ENCODE measurements at places on chromosomes 7 and 10. TPM values are rescaled to one million over a fixed set of nuclear protein-coding genes. Genes with fewer than 3 reads are reported as not detected.

DNA sequence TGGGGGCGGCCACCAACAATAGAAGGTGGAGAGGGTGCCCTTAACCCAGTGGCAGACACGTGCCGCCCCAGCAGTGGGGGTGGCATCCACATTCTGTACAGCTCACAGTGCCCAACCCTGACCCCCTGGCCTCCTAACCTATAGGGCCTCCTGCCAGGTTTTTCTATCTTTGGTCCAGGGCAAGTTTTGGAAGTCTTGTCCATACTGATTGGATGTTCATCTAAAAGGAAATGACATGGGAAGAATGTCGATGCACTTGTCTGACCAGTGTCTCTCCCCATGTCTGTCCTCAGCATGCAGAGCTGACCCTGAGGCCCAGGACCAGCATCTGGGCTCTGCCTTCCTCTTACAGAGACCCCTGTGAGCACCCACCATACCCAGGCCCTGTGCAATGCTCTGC, 32.3 kb upstream of the ANTXRL start:
- DNase-seq: no peak

DNA sequence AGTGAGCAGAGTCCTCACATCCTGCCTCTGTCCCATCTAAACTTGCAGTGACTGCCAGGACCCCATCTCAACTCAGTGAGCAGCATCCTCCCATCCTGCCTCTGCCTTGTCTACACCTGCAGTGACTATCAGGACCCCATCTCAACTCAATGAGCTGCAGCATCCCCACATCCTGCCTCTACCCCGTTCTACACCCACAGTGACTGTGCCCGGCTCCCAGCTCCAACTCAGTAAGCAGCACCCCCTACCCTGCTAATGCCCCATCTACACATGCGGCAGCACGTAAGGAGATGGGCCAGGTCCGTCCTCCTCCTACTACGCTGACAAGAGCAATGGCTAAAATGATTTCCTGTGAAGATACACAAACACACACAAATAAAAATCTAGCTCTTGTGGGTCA, 65.5 kb downstream of the TNS3 start:
- no peak for DNase-seq

DNA sequence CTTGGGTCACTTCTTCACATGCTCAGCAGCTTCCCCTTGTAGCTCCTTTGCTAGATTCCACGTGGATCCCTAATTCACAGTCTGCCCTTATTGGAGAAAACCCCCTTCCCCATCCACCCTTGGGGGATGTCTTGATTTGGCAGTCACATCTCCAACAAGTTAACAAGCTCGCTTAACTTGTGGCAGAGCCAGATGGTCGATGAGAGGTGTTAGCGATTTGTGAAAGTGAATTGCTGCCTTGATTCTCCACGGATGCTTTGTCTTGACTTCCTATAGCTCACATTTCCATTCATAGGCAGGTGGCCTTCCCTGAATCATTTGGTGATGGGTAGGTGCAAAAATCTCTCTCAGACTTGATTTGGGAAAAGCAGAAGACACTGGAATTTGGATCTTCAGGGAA, 387.9 kb downstream of the TCERG1L start:
- DNase-seq: no peak

GRCh38 chr7:150788474-150789269, 11.5 kb downstream of the TMEM176B start:
- no peak for DNase-seq

DNA sequence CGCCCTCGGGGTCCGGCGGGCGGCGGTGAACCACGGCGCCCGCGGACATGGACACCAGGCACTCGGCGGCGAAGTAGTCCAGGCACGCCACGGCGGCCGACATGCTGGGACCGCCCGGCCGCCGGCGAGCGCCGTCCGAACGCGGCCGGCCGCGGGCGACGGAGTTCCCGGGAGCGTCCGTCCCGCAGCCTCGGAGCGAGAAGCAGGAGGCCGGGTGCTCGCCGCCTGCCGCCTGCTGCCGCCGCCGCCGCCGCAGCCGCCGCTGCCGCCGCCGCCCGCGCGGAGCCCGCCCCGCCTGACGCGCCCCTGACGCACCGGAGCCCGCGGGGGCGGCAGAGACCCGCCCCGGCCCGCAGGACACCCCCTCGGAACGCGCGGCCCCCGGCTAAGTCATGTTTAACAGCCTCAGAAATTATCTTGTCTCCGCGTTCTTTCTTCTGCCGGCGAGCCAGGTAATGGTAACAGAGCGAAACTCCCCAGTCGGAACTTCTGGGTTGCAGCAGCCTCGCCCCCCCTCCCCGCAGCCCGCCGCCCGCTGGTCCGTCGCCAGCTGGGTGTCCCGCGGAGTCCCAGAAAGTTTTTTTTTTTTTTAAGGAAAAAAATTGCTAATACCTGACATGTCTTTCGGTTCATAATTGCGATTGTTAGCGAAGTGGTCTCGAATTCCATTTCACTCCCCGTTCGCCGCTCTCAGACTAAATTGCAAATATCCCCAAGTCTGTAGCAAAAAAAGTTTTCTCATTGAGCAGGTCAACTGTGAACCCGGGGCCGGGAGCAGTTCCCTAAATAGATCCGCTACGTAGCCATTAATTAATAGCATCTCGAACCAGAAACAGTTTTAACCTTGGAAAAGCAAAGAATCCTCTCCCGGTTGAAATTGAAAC, at the start of gene KLF14:
Gene KLF14, minus strand, starts transcription at position 277 of the 884 bp plus-strand sequence. Its CDS starts 174 bp downstream, at position 103.
- DNase-seq: peak; percentile 61

- DNase-seq: no peak
Observed at GRCh38 chr7:54080971-54081370, 461.2 kb upstream of the VSTM2A start.

DNA sequence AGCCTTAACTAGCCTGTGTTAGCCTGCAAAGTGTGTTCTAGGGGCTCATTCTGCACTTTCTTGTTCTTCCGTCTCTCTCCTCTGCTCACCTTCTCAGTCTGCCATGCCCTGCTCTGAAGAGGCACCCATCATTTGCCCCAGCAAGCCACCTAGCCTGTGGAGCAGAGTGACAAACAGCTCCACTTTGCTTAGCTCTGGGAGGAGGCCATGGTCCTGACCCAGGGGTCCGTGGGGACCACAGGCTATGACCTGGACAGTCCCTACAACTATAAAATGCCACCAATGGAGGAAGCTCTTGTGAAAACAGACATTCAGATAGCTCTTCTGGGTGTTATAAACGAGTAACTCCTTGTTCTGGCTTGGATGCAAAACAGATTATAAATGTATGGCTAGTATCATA, 1029.6 kb downstream of the CNTNAP2 start:
- DNase-seq: no peak

- DNase-seq: no peak
Observed at GRCh38 chr10:8778713-8779112, 724.2 kb downstream of the GATA3 start.

GRCh38 chr7:136027160-136027559, 50.0 kb upstream of the MTPN start:
- no peak for DNase-seq

GRCh38 chr10:42836771-42837468, 54.3 kb downstream of the BMS1 start:
- DNase-seq: no peak

GRCh38 chr10:100744987-100745881, at the start of gene PAX2:
Gene PAX2 (plus strand): TSS chr10:100745582. CDS start chr10:100746261, 679 bp downstream.
- no peak for DNase-seq

- DNase-seq: no peak
Observed at GRCh38 chr7:13604178-13604577, 385.3 kb downstream of the ETV1 start.

DNA sequence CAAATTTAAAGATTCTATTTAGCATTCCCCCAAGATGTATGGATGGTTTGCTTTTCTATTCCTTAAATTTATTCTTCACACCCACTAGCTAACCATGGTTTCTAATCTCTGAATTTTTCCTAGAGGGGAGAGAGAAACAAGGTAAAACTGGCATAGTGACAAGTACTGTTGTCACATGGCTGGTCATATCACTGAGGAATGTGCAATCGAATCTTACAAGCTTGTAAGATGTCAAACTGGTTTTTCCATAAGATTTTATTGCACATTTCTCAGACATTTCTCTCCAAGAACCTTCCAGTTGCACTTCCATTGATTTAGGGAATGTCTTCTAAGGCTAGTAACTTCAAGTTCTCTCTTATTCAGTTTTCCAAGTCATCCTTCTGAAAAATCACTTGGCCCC, 89.8 kb downstream of the MBL2 start:
- DNase-seq: no peak

GRCh38 chr10:6120691-6121090, 31.9 kb downstream of the RBM17 start:
- DNase-seq: no peak

- no peak for DNase-seq
Observed at GRCh38 chr7:156461881-156462665, 178.5 kb upstream of the RNF32 start.

- DNase-seq: no peak
Observed at GRCh38 chr10:131006458-131007256, 304.9 kb downstream of the TCERG1L start.

- no peak for DNase-seq
Observed at GRCh38 chr10:73837072-73837471, 25.7 kb upstream of the NDST2 start.

DNA sequence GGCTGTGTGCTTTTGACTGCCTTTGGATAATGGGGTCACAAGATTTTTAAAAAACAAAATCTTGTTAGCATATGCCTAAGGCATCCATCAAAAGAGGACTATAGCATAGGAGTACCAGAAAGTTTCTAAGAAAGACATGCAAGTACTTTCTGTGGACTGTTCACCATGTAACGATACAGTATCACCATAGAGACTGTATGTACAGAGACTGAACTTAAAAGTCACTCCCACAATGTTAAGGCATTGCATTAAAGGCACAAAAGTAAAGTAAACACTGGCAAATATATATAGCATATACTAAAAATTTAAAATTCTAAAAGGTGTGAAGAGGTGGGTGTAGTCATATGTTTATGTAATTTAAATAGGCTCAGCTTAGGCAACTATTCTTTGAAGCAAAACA, 190.9 kb downstream of the IMMP2L start:
- DNase-seq: no peak

GRCh38 chr10:101643546-101643945, 51.4 kb downstream of the FBXW4 start:
- no peak for DNase-seq

DNA sequence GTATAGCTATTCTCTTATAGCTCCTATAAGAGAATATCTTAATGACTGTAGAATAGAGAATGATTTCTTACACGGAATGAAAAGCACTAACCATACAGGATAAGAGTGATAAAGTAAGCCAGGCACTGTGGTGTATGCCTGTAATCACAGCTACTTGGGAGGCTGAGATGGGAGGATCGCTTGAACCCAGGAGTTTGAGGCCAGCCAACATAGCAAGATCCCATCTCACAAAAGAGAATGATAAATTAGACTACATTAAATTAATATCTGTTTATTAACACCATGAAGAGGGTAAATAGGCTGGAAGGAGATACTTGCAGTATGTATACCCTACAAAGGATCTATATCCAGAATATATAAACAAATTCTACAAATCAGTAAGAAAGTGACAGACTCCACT, 12.2 kb upstream of the OIT3 start:
- no peak for DNase-seq

DNA sequence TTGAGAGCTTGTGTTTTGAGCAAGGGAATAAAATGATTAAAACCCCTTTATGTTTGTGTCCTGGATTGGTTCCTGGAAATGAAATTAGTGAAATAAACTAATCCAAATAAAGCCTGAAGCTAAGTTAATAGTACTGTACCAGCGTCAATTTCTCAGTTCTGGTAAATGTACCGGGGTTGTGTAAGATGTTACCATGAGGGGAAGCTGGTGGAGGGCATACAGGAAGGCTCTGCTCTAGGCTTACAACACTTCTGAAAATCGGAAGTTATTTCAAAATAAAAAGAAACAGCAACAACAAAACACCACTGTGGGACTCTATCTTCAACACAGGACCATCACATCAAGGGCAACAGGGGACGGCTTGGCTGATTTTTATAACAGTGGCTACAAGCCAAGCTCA, 257.0 kb downstream of the CREB5 start:
- DNase-seq: no peak

DNA sequence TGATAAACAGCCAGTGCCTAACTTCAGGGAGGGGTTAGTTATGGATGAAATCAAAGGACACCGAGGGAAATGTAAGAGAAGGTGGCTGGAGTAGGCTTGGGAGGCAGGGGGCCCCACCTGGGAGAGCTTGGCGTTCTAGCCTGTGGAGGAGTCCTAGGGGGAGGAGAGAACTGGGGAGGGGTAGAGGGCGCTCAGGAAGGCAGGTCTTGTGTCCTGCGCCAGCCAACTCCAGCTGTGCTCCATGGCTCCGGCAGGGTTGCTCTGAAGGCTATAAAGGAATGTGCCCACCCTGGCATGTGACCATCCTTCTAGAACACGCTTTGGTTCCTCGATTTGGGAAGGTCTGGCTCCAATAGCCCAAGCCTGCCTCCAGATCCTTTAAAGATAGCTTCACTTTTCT, 96.3 kb downstream of the SEC61G start:
- no peak for DNase-seq

DNA sequence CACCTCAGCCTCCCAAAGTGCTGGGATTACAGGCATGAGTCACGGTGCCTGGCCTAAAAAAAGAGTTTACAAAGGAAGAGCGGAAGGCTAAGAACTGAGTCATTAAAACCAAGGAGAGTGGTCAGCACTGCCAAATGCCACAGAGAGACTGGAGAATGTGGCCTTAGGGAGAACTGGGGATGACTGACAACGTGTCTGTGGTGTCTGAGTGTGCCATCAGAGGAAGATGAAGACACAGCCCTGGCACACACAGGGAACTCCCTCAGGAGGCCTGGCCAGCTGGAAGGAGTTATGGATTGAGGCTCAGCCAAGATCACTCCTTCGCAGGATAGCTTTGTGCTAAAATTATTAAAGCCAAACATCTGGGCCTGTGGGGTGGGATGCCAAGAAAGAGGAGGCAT, 3.9 kb upstream of the INA start:
- no peak for DNase-seq

The LMOD2 gene
- not detected for total RNA-seq

The ASZ1 gene
- not detected for total RNA-seq

The PIP gene
- not detected for total RNA-seq

The ANLN gene
- 0.65 TPM for total RNA-seq

The CFAP58 gene
- not detected for total RNA-seq

The ZNF503 gene
- total RNA-seq: not detected

The VAX1 gene
- total RNA-seq: not detected

The KIF11 gene
- total RNA-seq: 0.36 TPM

The ENTPD1 gene
- 0.69 TPM for total RNA-seq

The AKR1C1 gene
- 1.3 TPM for total RNA-seq

The ZNF438 gene
- total RNA-seq: 1.7 TPM

The C7orf33 gene
- not detected for total RNA-seq

The AKR1D1 gene
- not detected for total RNA-seq

The ATP6V1F gene
- 59.3 TPM for total RNA-seq

The SNX8 gene
- 4.0 TPM for total RNA-seq

The LRRC17 gene
- total RNA-seq: not detected

The IPMK gene
- 1.7 TPM for total RNA-seq
